ENCODE measurements at places on chromosomes 7 and 10.

DNA sequence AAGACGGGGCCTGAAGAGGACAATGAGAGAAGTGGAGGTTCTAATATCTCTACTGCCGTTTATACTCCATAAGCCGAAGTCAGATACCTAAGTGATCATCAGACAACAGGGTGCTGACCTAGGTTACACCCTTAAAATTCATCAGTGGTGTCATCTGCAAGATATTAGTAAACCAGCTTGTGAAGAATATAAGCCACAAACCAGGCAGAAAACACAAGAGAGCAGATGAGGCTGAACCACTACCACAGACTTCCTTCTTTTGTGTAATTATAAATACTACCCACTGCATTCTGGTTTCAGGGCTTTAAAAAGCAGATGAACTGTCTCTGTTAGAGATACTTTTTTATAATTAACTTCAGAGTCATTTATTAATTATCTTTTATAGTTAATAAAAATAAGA is 69.0 kb upstream of the LRRC17 start:
- no peak for DNase-seq

GRCh38 chr10:2572611-2573010 is 494.7 kb upstream of the PFKP start:
- no peak for DNase-seq

DNA sequence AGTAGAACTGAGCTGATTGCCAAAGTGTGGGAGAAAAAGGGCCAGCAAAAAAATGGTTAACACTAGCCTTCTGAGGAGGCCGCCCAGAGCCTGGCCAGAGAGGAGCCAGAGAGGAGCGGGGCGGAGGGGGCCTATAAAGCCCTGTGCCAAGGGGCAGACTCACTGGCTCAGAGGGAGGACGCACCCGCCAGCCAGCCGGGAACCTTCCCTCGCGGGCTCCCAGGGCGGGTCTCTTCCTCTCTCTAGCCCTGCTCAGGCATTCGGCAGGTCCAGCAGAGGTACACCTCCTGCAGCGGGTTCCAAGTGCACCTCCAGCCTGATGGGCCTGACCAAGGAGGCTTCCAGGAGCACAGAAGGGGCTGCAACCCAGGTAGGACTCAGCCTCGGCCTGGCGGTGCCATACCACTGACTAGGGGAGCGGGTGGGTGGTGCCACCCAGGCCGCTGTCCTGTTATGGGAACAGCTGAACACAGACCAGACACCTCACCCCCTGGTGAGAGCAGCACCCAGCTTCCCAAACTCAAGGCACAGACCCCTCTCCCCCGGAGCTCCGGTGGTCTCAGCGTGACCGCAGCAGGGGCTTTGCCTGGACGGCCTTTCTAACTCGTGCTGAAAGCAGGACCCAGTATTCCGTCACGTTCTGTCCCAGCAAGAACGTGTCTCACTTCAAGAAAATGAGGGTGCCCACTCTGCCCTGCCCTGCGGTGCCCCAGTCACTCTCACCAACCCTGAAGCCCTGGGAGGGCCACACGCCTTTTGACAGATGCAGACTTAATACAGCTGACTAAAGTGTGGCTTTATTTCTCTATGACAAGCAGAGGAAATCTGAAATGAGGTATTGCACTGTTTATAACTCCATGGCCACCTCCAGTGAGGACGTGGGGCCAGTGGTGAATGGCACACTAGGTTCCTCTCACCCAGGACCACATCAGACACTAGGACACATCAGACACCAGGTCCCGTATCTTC is at the start of gene GPER1:
TSS of gene GPER1 (plus strand) at position 162 of the 969 bp plus-strand sequence. CDS start 3,616 bp downstream, outside the sequence.
- no peak for DNase-seq

GRCh38 chr7:159192013-159192412 is 47.3 kb upstream of the VIPR2 start:
- no peak for DNase-seq

DNA sequence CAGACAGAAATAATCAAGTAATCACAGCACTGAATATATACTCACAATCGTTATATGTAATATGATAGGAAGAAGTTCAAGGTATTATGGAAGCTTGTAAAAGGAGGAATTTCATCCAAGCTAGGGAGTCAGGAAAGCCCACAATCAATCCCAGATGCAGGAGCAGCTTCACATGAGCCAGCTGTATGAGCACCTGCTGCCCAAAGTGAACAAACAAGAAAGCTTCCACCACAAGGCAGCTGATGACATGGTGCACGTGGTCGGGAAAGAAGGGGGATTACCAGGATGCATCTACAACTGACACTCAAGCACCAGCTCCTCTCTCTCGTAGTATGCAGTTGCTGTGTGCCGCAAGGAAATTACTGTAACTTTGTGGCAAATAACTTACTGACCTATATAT is 225.2 kb downstream of the XPNPEP1 start:
- no peak for DNase-seq

DNA sequence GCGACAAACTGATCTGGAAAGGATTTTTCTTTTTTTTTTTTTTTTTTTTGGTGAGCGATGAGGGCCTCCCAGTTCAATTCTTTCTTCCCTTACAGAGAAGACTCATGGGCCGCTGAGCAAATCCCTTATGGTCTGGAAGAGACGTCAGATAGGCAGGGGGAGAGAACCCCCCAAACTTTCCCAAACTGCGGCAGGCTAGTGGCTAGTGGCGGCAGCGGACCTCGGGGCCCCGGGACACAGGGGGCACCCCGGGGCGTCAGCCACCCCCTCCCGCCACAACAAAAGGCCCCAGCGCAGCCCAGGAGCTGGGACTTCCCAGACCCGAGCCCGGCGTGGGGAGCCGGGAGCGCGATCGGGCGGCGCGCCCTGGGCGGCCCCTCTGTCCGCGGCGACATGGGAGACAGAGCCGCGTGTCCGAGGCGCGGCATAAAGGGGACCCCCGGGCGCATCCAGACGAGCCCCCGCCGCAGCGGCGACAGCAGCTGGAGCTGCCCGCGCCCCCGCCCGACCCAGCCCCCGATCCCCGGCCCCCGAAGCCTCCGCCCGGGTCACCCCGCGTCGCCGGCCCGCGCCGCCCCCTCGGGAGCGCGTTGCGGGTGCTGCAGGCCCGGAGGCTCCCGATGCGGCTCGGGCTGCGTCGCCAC is 755 bp downstream of the FAM171A1 start:
- peak; percentile 61 for DNase-seq

DNA sequence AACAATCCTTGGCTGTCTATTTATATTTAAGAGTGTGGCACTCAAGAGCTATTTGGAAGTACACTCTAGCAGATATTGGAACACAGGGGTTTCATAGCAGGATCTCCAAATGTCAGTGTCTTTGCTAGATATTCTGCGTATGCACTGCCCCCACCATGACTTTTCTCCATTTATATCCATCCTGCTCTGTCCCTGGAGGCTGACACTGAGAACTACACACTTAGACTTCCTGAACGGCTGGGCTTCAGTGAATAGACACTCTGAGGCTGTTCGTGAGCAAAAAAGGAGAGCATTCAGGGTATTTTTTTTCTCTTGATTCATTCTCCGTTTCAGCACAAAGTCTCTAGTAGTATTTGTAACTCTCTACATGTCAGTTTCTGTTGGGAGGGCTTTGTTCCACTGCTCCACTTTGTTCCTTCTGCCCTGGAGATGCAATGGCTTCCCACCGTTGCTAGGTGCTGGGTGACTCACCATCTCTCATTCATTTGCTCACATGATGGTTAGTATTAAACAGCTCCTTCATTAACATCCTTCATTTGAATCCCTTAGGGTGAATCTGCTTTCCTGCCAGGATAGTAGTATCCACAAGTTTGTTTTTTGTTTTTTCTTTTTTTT is 155.9 kb upstream of the SLC13A1 start:
- no peak for DNase-seq

DNA sequence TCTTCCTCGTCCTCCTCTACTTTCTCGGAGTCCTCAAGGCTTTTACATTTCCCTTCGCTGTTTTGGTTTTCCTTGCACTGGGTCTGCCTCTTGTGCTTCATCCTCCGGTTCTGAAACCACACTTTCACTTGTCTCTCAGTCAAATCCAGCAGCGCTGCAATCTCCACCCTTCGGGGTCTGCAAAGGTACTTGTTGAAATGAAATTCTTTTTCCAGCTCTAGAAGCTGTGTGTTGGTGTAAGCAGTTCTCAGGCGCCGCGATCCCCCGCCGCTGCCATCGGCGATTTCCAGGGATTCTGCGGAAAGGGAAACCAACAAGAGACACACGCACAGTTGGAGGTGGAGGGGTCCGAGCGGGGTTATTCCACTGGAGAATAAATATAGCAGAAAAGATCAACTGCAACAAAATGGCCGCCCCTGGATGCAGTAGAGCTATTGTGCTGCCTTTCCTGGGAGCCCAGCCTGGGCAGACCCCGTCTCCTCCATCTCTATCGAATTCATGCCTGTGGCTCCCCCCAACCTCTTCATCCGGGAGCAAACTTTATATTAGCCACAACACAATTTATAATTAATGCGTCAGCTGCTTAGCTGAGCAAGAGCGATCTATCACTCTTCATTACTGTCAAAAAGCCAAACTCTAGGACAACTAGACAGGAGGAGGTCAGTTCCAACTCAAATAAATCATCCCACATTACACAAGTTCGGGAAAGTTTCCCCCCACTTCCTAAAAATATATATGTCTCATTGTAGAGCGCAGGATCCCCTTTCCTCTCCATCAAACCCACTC is 1.1 kb downstream of the HOXA2 start:
- no peak for DNase-seq

DNA sequence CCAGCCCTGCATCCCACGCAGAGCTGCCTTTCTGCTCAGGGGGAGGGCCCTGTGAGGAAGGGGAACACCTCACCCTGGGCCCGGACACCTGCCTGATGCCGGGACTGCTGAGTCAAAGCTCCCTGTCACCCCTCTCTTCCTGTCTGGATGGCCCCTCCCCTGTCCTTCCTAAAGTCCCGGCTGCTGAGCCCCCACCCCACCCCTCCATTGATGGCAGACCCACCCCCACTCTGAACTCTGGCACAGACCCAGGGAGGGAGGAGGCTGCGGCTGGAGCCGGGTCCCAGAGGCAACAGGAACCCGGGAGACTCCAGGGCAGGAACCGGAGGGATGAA is 78.7 kb downstream of the ELFN1 start:
- no peak for DNase-seq

GRCh38 chr10:119439922-119440321 is 102.6 kb downstream of the RGS10 start:
- no peak for DNase-seq

GRCh38 chr10:126634911-126635310 is 35.6 kb downstream of the C10orf90 start:
- no peak for DNase-seq

- no peak for DNase-seq
These were observed 818.6 kb downstream of the GRID1 start for GRCh38 chr10:85548034-85548433.

- DNase-seq, result no peak
These were observed 77.5 kb downstream of the SLC16A9 start for GRCh38 chr10:59631882-59632807.

DNA sequence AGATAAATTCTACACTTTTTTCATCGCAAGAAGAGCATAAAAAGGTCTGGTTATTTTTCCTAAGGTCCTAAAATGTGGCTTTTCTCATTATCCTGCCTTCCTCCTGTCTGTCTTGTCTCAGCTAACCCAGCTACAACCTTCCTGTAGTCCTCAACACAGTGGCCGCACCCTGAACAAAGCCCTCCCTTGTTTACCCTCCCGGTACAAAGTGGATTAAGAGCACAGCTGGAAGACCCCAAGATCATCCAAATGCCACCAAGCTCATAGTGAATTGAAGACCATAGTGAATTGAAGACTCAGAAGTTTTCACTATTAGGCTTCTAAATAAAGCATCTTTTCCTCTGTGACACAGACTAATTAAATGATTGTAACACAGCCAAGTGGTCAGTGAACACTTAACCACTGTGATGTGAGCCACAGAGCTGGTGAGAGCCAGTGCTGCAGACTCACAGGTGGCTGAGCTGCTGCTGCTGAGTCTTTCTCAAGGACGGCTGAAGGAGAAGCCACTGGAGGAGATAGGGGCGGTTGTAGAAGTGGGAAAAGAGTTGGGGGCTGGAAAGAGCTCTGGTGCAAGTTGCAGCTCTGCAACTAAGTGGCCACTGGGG is 123.6 kb downstream of the ATXN7L1 start:
- no peak for DNase-seq

DNA sequence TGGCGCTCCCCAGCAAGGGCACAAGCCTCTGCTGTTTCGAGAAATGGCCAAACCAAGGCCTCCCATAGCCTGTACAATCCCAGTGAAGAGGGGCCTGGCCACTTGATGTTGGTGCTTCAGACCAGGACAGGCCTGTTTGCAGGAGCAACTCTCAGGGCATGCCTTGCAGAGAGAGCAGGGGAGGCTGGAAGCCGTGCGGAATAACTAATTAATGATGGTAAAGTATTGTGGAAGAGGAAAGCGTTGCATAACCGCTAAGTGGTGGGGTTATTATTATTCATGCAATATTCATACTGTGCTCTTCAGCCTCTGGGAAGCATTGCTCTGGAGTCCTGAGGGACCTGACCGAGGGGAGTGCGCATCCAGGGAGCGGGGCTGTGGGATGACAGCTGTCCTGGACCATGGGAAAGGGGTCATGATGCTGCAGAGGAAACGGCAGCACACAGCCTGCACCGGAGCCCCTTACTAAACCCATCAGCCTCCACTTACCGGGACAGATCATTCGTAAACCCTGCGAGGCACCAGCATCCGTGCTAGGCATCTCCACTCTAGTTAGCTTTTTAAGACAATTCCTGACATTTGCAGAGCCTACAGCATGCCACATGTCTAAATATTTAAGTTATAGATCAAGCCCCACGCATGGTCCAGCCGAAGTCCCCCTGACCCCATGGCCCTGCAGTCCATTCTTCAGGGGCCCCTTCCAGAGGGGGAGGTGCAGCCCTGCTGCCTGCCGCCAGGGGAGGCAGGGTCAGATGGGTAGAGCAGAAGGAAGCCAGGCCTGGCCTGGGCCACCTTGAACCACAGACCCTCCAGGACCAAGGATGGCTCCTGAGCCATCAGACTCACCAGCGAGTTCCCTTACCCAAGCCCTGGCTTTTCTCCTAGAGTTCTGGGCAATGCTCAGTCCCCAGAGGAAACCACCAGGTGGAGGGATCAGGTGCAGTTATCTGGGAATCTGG is 11.6 kb downstream of the TMEM273 start:
- peak; percentile 50 for DNase-seq

DNA sequence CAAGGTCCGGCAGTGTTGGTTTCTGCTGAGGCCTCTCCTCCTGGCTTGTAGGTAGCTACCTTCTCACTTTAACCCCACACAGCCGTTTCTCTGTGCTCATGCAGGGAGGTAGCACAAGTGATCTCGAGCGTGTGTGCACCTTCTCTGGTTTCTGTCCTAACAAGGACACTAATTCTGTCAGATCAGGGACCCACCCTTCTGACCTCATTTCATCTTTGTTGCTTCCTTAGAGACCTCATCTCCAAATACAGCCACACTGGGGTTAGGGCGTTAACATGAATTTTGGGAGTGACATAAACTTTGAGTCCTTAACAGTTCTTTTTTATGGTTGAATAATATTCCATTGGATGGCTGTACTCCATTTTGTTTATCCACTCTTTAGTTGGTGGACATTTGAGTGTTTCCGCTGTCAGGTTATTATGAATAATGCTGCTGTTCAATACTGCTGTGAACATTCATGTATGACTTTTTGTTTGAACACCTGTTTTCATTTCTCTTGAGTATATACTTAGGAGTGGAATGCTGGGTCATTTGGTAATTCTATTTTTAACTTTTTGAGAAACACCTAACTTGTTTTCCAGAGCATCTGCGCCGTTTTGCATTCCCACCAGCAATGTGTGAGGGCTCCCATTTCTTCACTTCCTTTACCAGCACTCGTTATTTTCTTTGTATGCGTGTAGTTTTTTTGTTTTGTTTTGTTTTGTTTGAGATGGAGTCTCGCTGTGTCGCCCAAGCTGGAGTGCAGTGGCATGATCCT is 57.5 kb downstream of the LCOR start:
- no peak for DNase-seq

GRCh38 chr7:158861004-158861787 is 4.8 kb downstream of the DYNC2I1 start:
- no peak for DNase-seq

- DNase-seq, result no peak
These were observed 185.6 kb downstream of the PLXNA4 start for GRCh38 chr7:132390705-132391104.
